ENCODE measurements at places on chromosomes 7 and 10.

DNA sequence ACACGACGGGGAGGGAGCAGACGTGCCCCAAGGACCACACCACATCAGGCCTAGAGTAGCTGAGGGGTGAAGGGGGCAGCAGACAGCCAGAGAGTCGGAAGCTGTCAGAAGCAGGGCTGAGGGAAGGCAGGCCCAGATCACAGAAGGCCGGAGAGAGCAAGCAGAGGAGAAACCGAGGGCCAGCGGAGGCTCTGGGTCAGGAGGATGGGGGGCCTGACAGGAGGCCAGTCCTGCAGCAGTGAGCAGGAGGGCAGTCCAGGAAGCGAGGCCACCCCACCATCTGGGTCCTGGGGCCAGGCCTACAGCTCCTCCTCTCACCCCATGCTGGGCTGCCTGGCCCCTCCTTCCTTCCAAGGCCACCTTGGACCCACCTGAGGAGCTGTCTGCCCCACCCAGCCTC lies 20.3 kb downstream of the SLIT1 start:
- no peak for DNase-seq

DNA sequence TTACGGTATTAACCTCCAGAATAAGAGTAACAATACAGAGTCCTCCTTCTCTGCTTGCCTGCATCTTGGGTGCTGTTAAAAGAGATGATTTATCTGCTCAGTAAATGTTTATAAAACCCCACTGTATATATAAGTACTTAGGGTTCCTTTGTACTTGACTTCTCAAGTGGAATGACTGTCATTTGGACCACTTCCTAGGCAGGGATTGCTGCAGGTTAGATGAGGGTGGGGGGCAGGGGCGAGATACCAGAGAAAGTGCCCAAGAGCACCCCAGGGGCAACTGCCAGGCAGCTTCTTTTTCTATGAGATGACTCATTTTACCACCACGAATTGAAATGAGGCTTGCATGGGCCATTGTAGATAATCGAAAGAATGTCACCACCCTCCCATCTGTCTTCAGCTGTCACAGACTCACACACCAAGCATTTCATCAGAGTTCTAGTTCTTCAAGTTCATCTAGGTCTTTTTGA lies 421.9 kb upstream of the GALNT17 start:
- DNase-seq = no peak

DNA sequence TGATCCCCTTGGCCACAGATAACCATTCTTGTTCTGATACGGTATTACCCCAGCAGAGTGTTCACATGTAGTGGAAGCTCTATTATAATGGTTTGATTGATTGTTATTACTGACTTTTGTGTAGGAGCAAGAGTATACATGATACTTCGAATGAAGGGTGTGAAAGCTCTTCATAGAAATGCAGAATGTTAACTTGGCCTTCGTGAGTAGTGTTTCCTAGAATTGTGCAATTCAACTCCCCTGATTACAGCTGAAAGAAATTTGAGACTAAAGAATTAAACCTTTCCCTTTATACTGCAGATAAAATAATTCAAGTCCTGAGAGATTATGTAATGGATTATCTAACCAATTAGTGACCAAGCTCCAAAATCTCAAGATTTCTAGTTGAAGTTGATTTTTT lies 38.2 kb downstream of the MKLN1 start:
- no peak for DNase-seq

DNA sequence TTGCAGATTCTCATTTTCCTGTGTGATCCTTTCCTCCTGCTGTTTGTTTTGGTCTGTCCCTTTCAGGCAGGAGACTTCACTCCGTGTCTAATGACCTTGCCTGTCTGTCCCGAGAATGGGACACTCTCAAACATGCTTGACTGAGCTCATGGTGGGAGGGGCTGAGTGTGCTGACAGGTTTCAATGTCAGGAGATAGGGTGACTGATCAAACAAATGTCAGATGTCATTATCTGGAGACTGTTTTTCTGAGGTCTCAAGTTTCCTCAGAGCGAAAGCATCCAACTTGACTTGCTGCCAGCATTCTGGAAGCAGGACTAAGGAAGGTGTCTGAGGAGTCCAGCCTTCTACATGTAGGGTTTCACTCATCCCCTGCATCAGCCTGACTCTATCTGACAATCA lies 228.8 kb upstream of the KIAA1217 start:
- no peak for DNase-seq

GRCh38 chr10:97539523-97540200 lies 32.9 kb upstream of the ANKRD2 start:
- DNase-seq = peak; percentile 65

- DNase-seq = no peak
Observed at GRCh38 chr10:132061465-132061864, 4.3 kb upstream of the JAKMIP3 start.

- DNase-seq = no peak
Observed at GRCh38 chr7:101419831-101420230, 57.2 kb downstream of the COL26A1 start.

DNA sequence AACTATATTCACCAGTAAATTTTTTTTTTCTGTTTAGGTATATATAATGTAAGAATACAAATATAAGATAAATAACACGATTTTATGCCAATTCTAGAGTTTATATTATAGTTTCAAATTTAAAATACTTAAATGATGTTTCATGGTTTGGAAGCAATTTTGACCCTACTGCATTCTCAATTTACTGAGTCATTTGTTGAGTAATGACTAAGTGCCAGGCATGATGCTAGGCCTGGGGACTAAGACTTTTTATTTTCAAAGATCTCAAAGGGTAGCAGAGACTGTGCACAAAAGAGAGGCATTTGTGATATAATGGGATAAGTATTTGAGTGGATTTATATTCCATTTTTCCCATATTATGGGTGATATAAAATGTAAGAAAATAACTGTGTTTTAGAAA lies 78.9 kb upstream of the SMIM30 start:
- peak; percentile 76 for DNase-seq

DNA sequence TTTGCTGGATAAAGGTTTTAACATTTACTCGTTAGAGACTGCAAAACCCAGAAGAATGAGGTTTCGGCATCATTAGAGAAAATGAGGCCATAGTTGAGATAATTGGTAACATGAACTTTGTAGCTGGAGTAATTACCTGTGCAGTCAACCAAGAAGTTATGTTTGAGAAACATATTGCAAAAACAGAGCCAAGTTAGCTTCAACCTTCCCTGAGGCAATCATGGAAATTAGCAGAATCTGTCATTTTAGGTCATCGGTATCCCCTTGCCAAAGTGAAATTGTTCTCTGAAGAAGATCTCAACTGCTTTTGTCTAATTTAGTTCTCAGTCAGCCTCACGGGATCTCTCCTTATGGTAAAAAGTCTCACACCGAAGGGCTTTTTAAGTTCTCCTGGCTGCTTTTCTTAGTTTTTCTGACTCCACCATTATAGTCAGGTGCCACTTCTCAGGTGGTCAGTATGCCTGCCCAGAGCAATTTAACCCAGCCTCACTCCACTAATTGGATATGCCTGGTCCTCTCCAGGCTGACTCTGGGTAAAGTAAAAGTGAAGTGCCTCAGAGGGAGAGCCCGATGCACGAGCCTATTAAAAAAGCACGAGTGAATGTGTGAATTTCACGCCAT lies 52.5 kb downstream of the NRCAM start:
- DNase-seq = no peak

- no peak for DNase-seq
Observed at GRCh38 chr10:131948501-131948900, 33.2 kb downstream of the BNIP3 start.

- DNase-seq = no peak
Observed at GRCh38 chr7:5436003-5436678, 12.5 kb upstream of the TNRC18 start.

DNA sequence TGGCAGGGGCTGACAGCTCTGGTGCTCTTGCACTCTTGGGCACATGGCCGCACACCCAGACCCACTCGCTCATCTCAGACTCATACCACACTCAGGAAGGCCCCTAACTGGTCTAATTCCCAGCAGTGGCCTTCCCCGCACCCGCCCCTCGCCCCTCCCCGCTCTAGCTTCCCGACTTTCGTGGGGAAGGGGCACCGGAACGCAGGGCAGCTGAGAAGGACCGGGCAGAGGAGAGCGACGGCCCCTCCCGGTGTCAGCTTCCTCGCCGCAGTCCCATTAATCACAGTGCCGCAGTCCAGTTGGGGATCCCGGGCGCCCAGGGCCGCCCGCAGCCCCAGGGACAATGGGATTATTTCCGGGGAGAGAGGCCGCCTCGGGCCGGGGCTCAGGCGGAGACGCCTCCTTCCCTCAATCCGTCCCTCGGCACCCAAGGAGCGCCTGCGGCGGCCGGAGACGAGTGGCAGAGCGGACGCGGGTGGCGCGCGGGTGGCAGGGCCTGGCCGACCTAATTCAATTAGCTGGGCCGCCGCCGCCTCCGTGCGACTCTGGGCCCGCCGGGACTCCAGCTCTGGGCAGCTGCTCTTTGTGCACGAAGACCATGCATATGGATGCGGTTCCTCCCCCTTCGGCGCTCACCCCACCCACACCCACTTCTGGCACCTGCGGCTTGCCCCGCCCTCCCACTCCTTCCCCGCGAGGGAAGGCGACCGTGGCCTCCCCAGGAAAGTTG lies 7.8 kb upstream of the TLX1 start:
- no peak for DNase-seq

DNA sequence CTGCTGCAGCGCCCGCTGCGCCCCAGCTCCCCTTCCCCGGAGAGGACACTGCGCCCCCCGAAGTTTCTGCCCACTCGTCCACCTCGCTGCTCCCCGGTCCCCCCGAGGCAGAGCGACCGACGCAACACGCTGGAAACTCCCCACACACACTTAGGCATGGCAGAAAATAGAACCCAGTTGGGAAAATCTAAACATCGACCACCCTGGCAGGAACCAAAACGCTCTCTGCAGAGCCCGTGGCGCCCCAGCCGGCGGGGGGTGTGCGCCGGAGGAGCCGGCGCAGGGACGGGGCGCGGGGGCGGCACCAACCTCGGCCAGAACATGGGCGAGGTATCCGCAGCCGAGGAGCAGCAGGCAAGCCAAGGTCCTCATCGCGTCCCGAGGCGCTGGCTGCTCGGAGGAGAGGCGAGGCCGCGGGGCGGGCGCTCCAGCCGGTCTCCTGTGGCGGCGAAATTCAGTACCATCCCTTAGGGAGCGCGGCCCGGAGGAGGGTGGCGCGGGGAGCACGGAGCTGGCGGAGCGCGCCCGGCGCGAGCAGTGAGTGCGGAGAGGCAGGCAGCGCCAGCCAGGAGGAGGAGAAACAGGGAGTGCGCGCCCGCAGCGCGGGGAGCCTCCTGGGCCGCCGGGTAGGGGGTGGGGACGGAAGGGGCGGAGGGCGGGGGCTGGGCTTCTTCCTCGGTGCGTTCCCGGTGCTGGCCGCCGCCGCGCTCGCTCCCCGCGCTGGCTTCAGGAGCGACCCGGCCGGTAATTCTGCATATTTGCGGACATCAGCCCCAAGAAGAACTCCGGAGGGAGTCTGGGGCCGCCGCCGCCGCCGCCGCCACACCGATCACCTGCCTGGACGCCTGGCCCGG lies 789 bp downstream of the PDGFA start:
- peak; percentile 43 for DNase-seq

DNA sequence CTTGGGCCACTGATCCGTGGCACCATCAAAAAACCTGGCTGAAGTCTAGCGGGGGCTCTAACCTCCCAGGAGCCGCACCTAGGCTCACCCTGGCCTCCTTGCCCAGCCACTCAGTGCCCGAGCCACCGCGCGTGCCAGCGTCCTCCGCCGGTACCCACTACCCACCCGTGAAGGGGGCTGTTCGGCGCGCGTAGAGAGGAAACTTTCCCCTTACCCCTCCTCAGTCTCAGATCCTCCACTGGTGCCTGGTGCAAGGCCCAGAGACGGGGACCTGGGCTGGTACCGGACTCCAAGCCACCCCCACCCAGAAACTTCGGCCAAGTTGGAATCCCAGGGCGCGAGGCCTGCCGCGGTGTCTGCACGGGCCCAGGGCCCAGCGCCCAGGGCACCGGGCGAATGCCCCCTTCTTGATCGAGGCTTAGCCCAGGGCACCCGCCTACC lies 3.5 kb upstream of the EBF3 start:
- no peak for DNase-seq

DNA sequence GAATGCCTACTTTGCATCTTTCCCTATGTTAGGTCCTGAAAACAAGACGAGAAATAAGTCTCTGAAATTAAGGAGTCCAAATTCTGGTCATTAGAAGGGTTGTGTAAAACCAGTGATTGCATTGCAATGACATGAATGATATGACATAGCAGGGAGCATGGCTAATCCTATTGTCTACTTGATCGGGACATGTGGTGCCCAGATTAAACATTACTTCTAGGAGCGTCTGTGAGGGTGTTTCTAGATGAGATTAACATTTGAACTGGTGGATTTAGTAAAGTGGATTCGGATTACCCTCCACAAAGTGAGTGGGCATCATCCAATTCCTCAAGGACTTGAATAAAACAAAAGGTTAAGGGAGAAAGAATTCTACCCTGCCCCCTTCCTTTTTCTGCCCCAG lies 434.9 kb upstream of the KLF6 start:
- no peak for DNase-seq

GRCh38 chr7:121046009-121046408 lies 57.5 kb downstream of the CPED1 start:
- DNase-seq = no peak

DNA sequence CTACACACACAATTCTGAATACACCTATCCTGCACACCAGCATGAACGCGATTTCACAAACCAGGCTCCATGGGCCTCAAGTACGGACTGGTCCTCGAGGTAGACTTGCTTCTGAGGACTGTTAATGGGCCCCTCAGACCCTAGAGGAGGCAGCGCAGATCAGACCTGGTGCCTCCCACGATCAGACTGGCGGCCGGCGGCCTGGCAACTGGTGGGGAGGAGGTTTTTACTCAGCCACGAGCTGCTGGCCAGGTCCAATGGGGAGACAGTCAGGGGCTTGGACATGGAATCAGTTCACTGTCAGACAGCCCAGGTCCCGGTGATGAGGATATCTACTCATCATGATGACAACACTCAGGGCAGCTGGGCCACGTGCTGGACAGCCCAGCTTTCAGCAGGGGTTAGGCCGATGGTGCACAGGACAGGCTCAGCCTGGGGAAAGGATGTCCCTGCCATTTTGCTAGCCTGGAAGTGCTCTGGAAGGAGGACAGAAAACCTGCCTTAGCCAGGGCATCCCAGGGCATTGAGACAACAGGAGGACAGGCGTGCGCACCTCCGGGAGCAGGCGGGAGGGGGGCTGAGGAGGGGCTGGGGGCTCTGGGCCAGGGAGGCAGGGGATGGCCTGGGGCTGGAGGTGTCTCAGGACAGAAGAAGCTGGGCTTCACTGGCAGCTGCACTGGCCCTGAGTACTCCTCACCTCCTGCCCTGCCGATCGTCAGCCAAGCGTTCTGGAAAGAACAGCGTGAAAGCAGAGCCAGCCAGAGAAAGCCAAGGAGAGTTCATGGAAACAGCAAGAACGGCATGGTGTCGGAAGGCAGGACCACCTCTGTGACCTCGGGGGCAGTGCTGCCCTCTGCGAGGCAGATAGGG lies 48.0 kb upstream of the RASGEF1A start:
- DNase-seq = no peak

- DNase-seq = no peak
Observed at GRCh38 chr7:114418117-114418516, 3.5 kb downstream of the FOXP2 start.

DNA sequence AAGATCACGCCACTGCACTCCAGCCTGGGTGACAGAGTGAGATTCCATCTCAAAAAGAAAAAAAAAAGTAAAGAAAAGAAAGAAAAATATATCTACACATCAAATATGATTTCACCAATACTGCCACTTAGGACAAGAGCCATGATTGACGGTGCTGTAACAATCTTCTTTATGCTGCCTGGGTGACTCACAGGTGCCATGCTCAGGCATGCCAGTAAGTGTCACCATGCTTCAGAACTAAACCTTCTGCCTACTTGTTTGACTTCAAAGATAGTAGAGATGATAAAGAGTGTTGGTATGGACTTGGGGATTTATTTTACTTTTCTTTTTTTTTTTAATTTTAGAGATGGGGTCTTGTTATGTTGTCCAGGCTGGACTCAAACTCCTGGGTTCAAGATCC lies 33.6 kb upstream of the DNMBP start:
- no peak for DNase-seq
